ENCODE measurements at places on chromosomes 7 and 10.

DNA sequence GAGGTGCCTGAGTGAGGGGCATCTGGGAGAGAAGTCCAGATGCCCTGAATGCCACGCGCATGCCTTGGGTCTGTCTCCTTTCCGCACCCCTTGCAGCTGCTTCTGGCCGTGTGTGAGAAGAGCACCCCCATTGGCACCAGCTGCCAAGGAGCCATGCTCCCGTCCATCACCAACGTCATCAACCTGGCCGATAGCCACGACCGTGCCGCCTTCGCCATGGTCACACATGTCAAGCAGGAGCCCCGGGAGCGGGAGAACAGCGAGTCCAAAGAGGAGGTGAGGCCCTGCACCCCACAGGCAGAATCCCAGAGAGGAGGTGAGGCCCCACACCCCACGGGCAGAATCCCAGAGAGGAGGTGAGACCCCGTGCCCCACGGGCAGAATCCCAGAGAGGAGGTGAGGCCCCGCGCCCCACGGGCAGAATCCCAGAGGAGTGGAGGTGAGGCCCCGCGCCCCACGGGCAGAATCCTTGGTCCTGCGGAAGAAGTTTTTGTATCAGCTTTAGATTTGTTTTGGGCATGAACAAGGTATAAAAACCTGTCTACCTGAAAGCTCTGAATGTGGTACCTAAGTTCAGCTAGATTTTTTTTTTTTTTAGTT, 91.8 kb downstream of the TRRAP start:
- DNase-seq, result no peak

- no peak for DNase-seq
These were observed 249.9 kb upstream of the MKLN1 start for GRCh38 chr7:131077735-131078134.

GRCh38 chr10:125694883-125695282, 11.9 kb upstream of the TEX36 start:
- no peak for DNase-seq

GRCh38 chr10:28363376-28363775, 60.5 kb upstream of the MPP7 start:
- no peak for DNase-seq

DNA sequence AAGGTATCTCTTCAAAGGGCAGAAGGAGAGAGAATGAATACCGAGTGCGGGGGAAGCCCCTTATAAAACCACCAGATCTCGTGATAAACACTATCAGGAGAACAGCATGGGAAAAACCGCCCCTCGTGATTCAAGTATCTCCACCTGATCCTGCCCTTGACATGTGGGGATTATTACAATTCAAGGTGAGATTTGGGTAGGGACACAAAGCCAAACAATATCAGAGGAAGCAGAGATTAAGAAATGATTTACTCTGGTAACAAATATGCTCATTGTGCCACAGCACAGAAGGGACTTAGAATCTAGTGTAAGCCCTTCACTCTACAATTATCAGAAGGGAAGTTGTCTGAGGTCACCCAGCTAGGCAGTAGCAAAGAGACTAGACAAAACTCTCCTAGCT, 40.1 kb upstream of the ZNRF2 start:
- DNase-seq, result no peak

DNA sequence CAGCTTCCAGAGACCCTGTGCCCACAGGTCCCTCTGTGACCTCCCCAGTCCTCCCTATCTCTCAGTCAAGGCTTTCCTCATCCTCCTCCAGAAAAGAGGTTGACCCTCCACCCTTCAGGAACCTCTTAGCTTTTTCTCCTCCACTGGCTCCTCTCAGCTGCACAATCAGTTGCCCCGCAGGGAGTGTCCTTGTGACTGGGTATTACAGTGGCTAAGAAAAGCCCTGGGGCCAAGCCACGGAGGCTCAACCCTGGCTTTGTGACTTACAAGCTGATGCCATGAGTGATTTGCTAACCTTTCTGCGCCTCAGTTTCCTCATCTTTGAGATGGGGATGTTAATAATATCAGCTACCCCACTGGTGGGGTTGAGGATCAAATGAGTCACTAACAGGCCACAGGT, 66.4 kb upstream of the ZMIZ1 start:
- no peak for DNase-seq

GRCh38 chr7:158439035-158439434, 148.6 kb downstream of the PTPRN2 start:
- no peak for DNase-seq
